ENCODE measurements at places on chromosomes 3 and 15.
A peak's percentile ranks its signal among the peaks of the same experiment; 100 is the strongest.

DNA sequence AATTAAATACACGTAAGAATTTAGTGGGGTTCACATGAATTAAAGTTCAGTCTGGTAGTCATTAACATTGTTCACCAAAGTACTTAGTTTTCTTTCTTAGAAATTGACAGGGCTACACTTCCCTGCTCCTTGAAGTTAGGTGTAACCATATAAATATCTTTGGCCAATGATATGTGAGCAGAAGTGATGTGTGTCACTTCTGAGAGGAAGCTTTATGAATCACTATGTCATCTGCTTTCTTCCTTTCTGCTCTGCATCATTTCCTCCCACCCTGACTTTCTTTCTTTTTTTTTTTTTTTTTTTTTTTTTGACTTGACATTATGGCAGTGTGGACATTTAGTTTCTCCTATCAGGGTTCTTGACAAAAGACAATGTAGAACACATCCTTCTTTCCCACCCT, 156.2 kb upstream of the COL8A1 start:
- DNase-seq, result no peak

- DNase-seq, result no peak
Observed at GRCh38 chr3:134372396-134373270, 1.6 kb downstream of the AMOTL2 start.

DNA sequence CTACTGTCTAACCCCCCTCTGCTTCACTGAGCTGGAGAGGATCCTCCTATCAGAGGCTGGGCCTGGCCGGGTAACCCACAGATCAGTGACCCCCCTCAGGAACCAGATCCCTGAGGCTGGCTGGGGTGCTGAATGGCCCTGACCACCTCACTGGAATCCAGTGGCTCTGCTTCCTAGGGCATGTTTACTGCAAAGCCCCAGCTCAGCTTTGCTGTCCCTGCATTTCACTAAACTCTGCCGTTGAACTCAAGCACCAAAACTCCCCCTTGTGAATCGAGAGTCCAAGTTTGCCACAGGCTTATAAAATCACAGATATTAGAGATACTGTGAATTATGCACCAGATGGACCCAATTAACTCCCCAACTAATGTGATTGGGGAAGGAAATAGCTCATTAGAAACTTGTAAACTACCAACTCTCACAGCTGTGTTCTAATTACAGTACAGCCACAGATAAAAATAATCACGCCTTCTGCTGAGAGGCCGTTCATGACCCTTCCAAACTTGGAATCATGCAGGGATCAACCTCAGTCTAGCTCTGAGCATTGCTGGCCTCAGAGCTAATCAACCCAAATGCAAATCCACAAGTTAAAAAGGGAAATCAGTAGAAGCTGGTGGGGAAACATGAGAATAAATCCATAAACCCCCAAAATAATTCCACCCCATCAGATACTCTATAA, 47.0 kb downstream of the OCA2 start:
- DNase-seq, result no peak

DNA sequence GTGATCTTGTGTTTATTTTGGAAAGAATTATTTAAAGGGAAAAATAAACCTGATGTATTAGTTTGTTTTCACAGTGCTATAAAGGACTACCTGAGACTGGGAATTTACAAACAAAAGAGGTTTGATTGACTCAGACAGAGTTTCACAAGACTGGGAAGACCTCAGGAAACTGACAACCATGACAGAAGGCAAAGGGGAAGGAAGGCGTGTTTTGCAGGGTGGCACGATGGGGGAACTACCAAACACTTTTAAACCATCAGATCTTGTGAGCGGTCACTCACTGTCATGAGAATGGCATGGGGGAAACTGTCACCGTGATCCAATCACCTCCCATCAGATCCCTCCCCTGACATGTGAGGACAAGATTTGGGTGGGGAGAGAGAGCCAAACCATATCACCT, 87.0 kb downstream of the TP63 start:
- DNase-seq, result no peak

GRCh38 chr3:143167969-143168854, 48.6 kb downstream of the CHST2 start:
- DNase-seq, result no peak

- DNase-seq, result no peak
Observed at GRCh38 chr3:37271611-37272010, 97.2 kb upstream of the LRRFIP2 start.

DNA sequence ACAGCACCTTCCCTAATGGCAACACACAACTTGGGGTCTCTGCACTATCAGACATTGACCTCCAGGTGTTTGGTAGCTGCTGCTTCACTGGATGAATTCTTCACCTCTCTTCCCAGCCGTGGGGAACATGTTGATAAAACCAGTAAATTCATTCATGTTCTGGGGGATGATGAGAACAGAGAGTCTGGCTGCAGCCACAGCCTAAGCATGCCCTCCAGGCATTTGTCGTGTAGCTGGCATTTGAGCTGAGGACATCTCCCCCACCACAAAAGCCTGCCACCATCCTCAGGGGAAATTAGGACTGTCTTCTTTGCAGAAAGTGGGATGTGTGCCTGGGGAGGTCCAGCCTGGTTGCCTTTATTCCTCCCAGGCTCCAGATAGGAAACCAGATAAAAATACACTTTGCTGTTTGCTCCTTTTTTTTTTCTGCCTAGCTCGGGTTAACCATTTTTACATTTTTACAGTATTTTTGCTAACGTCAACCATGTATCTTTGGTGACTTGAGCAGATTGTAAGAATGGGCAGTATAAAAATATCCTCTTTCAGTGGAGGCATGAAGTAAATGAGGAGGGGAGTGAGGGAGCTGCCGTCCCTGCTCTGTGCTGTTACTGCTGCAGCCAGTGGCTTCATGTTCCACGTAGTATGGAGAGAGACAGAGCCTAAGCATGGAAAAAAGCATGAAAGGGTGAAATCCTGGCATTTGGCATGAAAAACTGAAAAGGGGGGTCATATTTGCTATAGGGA, 444.0 kb downstream of the EPHB1 start:
- DNase-seq, result no peak

GRCh38 chr15:41950127-41950483, 22.3 kb downstream of the EHD4 start:
- no peak for DNase-seq

DNA sequence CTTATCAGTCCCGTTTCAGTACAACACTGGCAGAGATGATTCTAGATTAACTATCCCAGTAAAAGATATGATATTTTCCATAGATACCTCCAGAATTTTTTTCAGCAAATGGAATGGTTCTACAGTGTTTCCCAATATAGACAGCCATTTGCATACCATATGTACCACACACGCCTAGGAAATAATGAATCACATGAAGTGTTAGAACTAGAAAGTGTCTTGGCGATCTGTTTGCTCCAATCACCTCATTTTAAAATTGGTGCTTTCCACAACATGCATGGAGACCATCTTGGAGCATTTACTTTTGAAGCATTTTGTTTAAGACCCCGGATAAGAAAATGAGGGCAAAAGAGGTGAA, 2.0 kb downstream of the C2CD4A start:
- DNase-seq, result no peak

GRCh38 chr3:39094851-39095677, 12.4 kb downstream of the GORASP1 start:
- no peak for DNase-seq

DNA sequence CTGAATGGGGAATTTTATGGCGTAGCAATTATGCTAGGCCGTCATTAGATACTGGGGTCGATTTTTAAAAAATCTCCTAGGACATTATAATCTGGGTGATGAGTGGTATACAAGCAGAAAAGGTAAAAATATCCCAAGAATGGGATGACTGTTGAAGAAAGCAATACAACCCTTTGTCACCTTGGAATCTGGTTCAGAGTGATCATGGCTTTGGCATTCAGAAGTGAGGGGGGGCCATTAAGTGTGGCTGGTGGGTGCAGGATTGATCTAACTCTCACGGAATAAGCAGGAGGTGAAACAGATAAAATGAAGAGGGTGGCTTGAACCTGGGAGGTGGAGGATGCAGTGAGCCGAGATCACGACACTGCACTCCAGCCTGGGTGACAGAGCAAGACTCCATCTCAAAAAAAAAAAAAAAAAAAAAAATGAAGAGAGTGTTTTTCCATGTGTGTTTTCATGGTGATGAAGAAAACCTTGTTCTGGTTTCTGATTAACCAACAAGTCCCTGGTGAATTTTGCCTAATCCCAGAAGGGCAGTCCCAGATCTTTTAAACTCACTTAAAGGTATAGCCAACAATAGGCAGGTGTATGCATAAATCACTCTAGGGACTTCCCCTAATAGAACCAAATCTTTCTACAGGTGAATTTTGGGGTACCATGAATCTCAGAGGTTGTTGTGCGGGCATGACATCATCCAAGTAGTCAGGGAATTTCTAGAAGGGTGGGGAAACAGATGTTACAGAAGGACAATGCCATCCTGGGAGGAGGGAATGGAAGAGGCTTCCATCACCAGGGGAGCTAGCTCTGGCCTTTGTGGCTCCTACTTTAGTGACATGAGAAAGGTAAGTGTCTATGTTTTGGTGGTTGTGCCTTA, 3.1 kb upstream of the RAD54L2 start:
- DNase-seq, result no peak

GRCh38 chr3:46845397-46845859, 17.8 kb downstream of the MYL3 start:
- no peak for DNase-seq

GRCh38 chr3:8472549-8472948, 29.1 kb upstream of the LMCD1 start:
- DNase-seq, result no peak

GRCh38 chr3:15310491-15311370, 21.7 kb downstream of the SH3BP5 start:
- no peak for DNase-seq

DNA sequence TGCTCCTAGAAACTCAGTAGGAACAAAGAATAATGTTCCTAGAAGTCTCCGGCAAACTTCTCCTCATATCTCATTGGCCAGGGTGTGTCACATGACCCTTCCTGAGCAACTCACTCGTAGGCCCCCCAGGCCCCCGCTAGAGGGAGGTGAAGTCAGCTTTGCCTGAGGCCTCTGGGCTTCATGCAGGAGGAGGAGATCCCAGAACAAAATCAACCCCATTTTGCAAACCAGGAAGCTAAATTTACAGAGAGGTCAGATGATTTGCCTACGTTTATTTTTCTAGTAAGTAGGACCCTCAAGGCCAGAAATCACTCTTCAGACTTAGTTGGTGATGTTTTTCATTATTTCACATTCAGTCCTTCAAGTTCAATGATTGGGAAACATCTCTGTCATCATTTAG, 99.1 kb downstream of the SSR3 start:
- no peak for DNase-seq

GRCh38 chr3:194285850-194286197, 65.3 kb downstream of the CPN2 start:
- DNase-seq, result no peak

GRCh38 chr15:31367730-31368344, 41.2 kb downstream of the KLF13 start:
- DNase-seq, result no peak

GRCh38 chr15:61479613-61480012, 250.5 kb upstream of the RORA start:
- DNase-seq, result no peak

DNA sequence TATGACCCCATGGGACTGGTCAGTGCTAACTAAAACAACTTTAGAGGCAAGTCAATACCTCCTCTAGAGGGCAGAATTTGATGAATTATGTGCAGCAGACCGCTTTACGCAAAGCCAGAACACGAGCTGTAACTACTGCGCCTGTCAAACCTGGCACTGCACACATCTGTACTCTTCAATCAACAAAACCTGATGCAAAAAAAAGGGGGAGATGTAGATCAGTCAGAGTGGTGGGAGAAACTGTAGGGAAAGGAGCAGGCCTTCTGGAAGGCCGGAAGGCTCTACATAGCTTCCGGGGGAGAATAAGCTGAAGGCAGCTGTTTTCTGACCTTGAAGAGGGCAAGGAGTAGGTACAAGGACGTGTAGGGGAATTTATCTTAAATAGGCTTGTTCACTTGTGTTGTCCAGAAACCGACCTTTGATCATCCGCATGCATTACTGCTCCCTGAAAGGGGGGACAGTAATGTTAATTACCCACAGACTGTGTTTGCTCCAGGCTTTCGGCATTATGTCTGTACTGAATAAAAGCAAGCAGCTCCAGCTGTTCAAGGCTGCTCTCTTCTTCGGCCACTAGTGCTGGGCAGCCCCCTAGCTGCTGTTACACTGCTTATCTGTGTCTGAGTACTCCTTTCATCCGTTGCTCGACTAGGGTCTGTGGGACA, 41.0 kb downstream of the GPR160 start:
- no peak for DNase-seq

GRCh38 chr15:66356359-66357236, at the start of gene TIPIN:
TSS of gene TIPIN (minus strand) at chr15:66356685. CDS start at chr15:66352947, 3,738 bp downstream.
- DNase-seq, result peak; percentile 94

GRCh38 chr3:190426806-190427507, 22.7 kb downstream of the TMEM207 start:
- no peak for DNase-seq

GRCh38 chr15:83904107-83905040, 250.5 kb downstream of the ADAMTSL3 start:
- DNase-seq, result no peak

DNA sequence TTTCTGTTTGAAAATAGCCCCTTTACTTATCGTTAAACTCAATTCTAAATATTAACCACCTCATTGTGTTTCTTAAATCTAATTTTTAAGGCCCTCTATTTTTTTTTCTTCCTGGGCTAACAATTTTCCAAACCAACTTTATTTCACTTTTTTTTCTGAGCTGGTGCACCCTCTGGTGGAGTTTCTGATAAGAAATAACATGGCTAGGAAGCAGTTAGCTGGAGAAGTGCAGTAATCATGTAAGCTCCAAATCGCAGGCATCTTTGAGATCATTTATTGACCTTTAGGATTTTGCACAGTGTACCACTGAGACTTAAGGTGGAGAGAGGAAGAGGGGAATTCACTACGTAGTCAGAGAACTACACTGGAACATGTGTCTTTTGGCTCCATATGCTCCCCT, 6.4 kb downstream of the TMEM207 start:
- DNase-seq, result no peak

DNA sequence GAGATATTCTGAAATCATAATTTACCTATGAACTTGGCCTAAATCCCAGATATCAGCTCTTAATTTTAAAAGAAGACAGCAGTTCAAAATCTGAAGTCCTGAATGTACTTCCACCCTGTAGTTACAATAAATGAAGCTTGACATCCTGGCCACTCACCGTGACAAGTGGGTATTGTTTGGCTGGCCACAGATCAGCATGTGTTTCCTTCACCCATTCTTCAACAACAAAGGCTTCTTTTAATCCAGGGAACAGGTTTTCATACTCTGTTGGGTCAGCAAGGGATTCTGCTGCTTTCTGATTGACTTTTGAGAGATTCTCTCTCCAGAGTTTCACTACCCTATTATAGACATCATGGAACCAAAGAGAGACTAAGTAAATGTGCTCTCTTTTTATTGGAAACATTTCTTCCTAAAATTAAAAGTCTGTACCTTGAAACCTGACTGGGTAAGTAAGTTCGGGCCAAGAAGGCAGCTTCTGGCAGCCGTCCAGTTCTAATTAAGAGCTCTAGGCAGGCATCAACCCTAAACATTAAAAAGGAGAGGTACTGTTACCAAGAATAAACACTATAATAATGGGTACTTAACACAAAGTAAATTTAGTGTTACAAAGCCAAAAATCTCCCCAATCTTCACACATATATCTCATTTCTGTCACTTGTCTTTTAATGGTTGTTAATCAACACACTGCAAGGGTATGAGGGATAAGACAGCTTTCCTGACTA, 15.2 kb downstream of the MRPS22 start:
- DNase-seq, result no peak

- DNase-seq, result no peak
Observed at GRCh38 chr15:73922186-73923151, 3.8 kb upstream of the LOXL1 start.

- no peak for DNase-seq
Observed at GRCh38 chr3:159804726-159805410, 183.8 kb upstream of the IL12A start.

- DNase-seq, result no peak
Observed at GRCh38 chr15:78797951-78798350, 13.3 kb downstream of the ADAMTS7 start.

GRCh38 chr3:100899440-100900091, 93.7 kb downstream of the ABI3BP start:
- DNase-seq, result no peak

Data from stimulated activated CD8-positive, alpha-beta memory T cell treated with anti-CD3 and anti-CD28 coated beads, Interleukin-7, amount 100 ng/mL, for 1 hour (primary cell).